ENCODE measurements at places on chromosomes 4 and X.

DNA sequence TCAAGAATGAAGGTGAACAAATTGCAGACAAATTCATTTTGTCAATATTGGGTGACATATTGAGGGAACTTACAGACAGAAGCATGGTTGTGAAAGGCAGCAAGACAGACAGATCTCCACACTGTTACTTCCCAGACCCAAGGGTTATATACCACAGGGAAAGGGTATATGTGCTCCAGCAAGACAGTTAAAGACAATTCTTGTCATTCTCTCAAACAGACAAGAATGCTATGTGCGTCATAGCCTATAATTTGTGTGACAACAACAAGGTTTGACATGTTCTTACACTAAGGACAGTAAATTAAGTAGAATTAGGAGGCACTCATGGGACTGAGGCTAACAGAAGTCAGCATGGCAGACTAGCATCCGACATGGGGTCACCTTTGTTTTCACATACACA lies 214.3 kb downstream of the INPP4B start:
- no peak for DNase-seq

GRCh38 chrX:136752796-136753195 lies 27.9 kb downstream of the ARHGEF6 start:
- DNase-seq, result no peak

DNA sequence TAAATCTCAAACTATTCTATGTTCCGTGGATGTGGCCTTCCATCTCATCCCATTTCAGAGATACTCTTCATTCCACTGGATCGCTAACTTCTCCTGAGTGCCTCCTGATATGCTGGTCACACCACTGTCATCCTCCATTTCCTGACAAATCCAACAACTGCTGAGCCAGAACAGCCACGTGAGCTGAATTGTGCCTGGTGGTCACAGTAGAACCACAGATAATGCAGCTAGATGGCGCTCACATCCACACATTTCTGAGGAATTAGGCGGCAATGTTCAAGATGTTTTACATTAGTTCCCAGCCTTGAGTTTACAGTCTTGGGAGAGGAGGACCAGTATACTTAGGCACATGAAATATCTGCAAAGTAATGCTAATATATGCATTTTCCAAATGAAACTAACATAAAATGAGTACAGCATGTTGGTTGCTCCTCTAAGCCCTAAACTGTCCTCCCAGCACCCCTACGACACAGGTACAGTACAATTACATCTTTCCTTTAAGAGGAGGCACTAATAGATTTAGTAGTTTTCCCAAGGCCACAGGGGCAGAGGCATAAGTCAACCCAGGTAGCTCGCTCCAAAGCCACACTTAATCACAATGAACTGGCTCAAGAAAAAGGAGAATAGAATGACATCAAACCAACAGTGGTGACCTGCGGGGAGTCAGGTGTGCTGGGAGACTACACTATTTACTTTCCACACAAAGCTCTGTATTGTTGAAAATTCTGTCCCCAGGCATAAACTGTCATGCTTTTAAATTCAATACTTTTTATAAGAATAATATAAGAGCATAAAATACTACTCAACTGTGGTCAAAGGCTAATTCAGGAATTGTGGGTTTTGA lies 134.2 kb downstream of the CHIC2 start:
- peak; percentile 46 for DNase-seq

DNA sequence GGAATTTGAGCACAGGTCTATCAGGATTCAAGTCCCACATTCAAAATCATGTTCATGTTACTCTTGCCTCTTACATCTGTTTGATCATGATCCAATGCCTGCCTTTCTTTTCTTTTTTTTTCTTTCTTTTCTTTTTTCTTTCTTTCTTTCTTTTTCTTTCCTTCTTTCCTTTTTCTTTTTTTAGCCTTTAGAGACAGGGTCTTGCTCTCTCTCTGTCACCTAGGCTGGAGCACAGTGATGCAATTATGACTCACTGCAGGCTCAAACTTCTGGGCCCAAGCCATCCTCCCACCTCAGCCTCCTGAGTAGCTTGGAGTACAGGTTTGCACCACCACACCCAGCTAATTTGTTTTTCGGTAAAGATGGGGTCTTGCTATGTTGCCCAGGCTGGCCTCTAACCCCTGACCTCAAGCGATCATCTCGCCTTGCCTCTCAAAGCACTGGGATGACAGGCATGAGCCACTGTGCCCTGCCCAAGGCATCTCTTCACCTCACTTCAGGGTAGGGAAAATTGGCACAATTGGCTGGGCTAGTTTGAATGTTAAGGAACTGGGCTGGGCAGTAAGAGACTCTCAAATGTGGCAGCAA lies 359.2 kb downstream of the FBXW7 start:
- DNase-seq, result no peak

DNA sequence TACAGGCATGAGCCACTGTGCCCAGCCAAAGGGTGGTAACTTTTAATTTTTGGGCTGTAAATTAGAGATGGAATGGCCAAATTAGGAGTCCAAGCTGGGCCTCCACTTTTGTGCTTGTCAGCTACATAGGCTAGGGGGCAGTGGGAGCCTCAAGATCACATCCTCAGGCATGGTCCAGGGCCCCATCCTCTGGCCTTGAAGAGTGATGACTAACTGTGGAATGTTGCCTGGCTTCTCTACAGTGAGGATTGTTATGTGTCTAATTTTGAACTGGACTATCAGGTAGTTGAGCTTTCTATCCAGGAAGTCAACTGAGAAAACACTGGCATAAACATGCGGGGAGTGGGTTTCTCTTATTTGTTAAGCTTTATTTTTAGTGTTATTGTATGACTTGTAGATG lies 33.0 kb downstream of the CCNG2 start:
- DNase-seq, result no peak

- no peak for DNase-seq
These were observed 8.3 kb downstream of the PHKA1 start for GRCh38 chrX:72705814-72706213.

- no peak for DNase-seq
These were observed 34.5 kb downstream of the TNIP2 start for GRCh38 chr4:2721586-2721985.

DNA sequence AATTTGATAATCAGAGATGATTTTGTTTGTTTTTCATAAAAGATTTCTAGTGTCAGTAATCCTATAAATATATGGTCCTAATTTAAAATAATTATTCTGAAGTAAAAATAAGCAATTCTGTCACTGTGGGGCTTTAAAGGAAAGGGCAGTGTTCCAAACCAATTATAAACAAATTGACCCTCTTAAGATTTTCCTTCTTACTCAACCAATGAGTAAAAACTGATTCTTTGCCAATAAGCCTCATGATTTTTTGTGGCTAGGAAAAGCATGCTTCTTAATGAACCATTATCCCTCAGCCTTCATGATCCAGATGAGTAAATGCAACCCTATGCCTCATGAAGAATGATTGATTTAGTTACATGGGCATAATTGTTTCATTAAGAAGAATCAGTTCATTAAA lies 1010.4 kb downstream of the ADGRL3 start:
- DNase-seq, result no peak

DNA sequence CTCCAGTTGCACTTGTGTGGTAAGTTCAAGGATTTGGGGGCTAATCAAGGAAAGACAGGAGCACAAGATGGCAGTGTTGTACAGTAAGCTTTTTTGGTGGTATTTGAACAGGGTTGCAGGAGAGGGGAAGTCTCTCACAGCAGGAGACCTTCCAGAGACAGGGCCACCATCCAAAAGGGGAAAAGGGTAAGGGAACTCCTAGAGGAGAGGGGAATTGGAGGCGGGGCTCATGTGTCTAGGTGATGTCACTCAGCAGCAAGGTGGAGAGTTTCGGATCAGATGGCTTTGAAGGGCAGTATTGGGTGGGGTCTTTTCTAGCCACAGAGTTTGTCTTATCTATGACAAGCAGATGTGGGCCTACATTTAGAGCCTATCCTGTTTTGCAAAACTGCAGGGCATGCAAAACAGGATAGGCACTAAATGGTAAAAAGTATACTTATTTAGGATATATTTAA lies 13.4 kb upstream of the RNF175 start:
- DNase-seq, result no peak

- DNase-seq, result no peak
These were observed 77.7 kb downstream of the TSPAN7 start for GRCh38 chrX:38638952-38639529.

- no peak for DNase-seq
These were observed 27.1 kb upstream of the ALB start for GRCh38 chr4:73376976-73377375.
